ENCODE measurements at places on chromosomes 11 and 22.

DNA sequence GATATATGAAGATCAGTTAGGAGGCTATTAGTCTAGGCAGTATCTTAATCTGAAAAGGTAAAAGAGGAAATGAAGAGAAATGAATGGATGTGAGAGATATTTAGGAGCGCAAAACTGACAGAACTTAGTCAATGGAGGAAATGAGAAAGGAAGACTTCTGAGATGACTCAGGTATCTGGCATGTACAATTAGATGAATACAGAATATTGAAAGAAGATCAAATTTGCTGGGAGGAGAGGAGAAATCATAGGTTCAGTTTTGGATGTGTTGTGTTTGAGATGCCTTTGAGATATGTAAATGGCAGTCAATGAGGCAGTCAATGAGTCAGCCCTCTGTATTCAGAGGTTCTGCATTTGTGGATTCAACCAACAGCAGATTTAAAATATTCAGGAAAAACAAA, 42.9 kb upstream of the GAB2 start:
- no peak for DNase-seq

GRCh38 chr11:30653606-30654005, 67.5 kb upstream of the MPPED2 start:
- no peak for DNase-seq

DNA sequence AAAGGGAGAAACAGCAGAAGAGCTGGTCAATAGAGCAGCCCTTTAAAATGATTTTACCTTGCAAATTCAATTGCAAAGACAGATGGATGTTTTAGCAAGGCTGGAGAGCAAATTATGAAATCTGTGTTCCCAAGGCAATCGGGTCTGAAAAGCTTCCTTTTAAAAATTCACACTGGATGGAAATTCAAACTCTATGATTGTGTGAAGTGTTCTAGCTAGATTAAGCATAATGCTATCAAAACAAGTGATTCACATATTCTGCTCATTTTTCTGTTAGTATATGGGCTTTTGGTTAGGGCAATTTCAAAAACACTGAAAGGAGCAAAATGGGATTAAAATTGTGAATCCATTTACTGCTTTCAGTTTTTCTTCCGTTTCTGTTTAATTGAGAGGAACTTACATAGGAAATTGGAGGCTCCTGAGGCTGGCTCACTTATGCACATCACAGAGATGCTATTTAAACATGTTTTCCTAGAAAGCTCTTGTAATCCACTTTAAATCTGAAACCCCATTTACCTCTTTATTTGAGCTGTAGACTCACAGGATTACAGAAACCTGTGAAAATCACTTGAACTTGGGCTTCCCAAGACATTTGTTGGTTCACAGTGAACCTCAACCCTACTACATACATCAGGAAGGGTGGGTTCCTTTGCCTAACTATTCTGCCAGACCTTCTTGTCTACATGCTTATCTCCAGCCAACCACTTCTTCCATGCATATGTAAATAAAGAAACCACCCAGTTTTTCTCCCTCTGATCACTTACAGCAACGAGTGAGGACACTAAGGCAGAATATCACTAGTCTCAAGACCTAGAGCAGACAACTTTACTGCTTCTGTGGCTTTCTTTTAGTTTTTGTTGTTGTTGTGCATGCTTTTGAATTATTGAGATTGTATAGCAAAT, 201.9 kb upstream of the PITPNB start:
- DNase-seq = no peak

- no peak for DNase-seq
Measured at GRCh38 chr22:37427711-37428635, 694 bp upstream of the ELFN2 start.

GRCh38 chr11:44101098-44101497, 5.6 kb downstream of the EXT2 start:
- DNase-seq = no peak

DNA sequence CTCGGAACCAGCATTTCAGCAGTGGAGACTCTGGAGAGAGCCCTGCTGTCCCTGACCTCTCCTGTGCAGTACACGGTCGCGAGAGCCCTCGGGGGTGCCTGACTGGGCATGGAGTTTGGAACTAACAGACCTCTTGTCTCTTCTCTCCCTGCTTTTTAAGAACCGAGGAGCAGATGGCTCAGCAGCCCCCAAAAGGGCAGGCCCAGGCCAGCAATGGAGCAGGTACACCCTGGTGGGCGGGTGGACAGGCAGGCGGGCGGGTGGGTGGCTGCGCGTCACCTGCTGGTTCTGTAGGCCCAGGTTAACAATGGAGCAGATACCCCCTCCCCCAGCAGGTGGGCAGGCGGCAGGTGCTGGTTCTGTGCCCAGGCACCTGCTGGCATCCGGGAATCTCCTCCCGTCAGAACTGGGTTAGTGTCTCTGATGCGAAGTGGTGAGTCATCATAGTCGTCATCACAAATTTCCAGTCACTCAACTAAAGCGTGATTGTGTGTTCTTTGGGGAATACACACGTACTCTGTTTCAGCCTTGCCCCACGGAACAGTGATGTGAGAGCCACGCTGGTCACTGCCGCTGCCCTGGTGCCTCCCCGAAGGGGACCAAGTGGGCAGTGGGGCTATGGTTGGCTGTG, 41.1 kb downstream of the GRAMD4 start:
- DNase-seq = no peak

All from hypothalamus (tissue), 51 donors.